ENCODE measurements at places on chromosomes 12 and 14.

DNA sequence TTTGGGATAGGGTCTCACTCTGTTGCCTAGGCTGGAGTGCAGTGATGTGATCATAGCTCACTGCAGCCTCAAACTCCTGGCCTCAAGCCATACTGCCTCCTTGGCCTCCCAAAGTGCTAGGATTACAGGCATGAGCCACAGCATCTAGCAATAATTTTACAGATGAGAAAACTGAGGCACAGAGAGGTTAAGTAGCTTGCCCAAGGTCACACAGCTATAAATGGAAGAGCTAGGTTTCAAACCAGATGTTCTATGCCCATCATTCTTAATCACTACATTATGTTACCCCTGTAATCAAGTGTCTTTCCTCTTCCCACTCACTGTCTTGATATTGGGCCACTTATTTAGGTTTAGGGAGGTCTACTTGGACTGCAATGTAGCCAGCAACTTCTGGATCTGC is 3.6 kb downstream of the SLC17A8 start:
- DNase-seq, result no peak

- DNase-seq, result no peak
Observed at GRCh38 chr12:127150479-127150878, 1116.5 kb upstream of the TMEM132C start.

DNA sequence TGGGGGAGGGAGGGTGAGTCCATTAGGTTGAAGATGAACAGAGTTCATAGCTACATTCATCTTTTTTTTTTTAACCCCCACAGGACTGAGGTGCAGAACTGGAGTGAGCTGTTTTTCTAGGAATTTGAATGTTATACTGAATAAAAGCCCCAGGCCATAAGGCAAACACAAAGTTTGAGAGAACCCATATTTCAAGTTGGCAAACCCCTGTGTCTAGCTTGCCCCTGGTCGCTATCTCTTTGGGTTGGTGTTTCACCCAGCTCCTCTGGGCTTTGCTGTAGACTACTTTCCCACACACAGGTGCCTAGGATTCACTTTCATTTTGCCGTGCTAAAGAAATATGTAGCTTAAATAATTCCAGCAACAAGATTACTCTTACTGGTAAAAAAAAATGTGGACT is 5.2 kb upstream of the LMO3 start:
- DNase-seq, result no peak

- DNase-seq, result no peak
Observed at GRCh38 chr12:3313675-3314663, 177.0 kb upstream of the PRMT8 start.

GRCh38 chr12:5087831-5088554 is 44.3 kb downstream of the KCNA5 start:
- DNase-seq, result no peak

- no peak for DNase-seq
Observed at GRCh38 chr12:104354868-104355570, 51.5 kb downstream of the EID3 start.

DNA sequence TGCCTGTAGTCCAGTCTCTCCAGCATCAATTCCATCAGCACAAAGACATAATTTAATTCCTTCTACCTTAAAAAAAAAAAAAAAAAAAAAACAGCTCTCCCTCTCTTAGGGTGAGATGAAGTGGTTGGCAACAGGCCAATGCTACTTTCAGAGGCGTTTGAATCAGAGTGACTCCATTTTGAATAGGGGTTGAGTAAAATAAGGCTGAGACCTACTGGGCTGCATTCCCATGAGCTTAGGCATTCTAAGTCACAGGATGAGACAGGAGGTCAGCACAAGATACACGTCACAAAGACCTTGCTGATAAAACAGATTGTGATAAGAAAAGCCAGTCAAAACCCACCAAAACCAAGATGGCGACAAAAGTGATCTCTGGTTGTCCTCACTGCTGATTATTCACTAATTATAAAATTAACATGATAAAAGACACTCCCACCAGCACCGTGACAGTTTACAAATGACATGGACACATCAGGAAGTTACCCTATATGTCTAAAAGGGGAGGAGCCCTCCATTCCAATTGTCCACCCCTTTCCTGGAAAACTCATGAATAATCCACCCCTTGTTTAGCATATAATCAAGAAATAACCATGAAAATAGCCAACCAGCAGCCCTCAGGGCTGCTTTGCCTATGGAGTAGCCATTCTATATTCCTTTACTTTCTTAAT is 6.9 kb upstream of the TCL1B start:
- no peak for DNase-seq

DNA sequence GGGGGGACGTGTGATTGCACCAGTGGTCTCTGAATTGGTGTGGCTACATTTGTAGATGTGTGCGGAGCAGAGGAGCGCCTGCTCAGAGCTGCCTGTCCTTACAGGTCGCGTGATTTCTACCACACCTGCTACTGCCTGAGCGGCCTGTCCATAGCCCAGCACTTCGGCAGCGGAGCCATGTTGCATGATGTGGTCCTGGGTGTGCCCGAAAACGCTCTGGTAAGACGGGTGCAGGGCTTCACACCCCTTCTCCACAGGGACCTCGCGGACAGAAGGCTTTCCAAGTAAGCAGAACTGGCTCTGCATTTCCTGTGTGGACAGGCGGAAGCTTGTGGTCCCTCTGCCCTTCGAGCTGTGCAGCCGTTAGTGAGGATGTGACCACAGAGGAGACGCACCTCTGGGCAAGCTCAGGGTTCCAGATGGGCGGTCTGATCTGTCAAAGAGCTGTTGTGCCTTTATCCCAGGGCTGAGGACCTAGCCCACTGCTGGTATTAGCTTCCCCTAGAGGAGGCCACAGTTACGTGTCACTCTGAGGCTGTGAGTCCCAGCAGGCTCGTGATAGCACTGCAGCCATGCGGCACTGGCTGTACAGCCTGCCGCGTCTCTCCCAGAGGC is 47.7 kb downstream of the MAX start:
- no peak for DNase-seq

DNA sequence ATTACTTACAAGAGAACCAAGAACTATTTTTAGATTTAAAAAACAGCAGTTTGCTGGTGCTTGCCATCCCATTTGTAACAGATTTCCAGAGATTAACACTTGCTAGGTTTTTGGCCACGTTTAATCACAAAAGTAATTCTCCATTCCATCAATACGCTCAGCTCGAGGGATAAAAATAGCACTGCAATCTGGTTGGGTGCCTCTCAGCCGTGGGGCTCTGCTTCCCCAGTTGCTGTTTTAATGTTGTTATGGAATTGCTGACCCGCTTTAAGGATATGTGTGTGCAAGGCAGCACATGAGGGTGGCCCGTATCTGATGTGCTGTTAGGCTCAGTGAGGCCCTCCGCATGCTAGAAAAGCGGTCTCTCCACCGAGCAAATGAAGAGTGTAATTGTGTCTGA is 222.2 kb upstream of the TMEM260 start:
- no peak for DNase-seq

GRCh38 chr14:56216626-56217379 is 98.6 kb downstream of the PELI2 start:
- no peak for DNase-seq

DNA sequence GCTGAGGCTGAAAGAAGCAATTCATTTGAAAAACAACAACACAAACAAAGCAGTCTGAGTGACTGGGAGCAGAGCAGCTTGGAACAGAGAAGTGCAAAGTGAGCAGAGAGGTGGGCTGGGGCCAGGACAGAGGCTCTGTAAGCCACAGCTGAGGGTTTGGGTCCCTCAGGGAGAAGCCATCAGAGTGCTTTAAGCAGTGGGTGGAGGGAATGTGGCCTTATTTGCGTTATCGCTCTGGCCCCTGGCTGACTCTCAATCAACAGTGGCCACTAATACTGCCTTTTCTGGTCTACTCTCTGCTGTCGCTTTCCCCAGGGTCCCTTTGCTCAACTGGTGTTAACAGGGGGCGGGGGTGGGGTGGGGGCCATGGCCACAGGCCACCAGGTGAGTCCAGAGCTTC is 44.2 kb downstream of the IRF2BPL start:
- no peak for DNase-seq

DNA sequence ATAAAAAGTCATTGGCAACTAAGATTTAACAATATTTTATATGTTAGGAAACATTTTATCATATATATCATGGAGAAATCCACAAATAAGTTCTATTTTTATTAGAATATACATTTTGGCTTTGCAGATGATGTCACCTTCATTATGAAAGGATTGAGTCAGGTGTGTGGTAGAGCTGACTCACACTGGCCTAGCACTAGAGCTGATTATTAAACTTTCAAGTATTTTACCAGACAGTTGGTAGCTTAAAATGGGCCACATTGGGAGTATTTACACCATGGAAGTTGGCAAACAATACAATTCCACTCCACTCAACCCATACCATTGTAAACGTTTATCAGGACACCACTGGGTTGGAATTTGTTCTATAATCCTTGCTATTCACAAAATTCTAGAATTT is 1036.6 kb downstream of the TRHDE start:
- no peak for DNase-seq

- no peak for DNase-seq
Observed at GRCh38 chr12:89355243-89356068, 3.2 kb upstream of the DUSP6 start.
